ENCODE measurements at places on chromosomes 7 and 10.
A peak's percentile ranks its signal among the peaks of the same experiment; 100 is the strongest.

DNA sequence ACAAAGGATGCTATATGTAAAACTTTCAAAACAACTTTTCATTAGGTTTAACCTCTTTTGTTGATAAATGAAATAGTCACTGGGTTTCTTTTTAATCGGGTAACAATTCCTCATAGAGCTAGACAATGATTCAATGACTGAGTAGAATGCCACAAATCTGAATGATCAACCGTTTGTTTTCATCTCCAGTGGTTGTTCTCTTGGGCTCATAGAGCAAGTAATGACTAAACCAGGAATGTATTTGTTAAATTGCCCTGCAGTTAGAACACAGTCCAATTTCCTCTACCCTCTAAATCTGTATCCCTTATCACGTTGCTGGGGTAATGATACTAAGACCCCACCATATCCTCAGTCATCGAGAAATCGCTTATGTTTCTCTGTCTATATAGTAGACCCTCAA is 40.0 kb downstream of the CNNM1 start:
- DNase-seq, result no peak

DNA sequence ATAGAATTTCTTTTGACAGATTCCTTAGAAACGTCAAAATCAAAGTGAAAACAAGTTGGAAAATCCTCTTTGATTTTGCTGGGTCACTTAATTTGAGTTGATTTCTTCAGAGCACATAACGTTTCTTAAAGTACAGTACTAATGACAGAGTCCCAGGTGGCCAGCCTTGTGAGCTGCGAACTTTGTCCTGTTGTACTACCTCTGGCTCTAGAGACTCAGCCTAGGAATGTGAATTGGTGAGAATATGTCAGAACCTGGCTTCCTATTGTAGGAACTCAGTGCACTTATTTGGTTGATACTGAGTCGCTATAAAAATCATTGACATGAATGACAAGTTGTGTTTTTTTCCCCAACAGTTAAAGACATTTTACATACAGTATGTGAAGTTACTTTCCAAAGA is 20.2 kb downstream of the SDK1 start:
- no peak for DNase-seq

DNA sequence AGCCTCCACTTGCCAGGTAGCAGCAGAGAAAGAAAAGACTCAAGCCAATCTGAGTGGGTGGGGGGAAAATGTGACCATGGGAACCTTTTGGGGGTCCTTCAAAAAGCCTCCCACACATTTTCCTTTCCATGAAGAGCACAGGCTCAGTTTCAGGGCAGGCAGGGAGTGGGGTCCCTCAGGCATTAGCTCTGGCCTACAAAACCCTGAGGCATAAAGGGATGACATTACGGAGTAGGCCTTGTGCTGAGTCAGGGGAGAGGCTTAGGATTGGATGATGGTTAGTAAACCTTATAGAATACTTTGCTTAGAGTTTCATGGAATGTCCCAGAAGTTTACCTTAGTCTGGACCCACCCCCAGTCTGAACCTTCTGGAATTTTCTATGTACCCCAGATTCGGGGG is 3.5 kb downstream of the DNAJC30 start:
- DNase-seq, result no peak

- DNase-seq, result no peak
Measured at GRCh38 chr10:125775491-125776106, at the start of gene MMP21. MMP21 (minus strand) TSS chr10:125775821; CDS start chr10:125775821, 0 bp downstream.

- no peak for DNase-seq
Measured at GRCh38 chr10:115094416-115095140, 1.4 kb downstream of the ATRNL1 start.

GRCh38 chr10:123135415-123136141 is at the start of gene HMX3:
HMX3 (plus strand) TSS chr10:123135970; CDS start chr10:123136051, 81 bp downstream.
- DNase-seq, result no peak

GRCh38 chr7:114979388-114979787 is 57.5 kb downstream of the MDFIC start:
- no peak for DNase-seq

DNA sequence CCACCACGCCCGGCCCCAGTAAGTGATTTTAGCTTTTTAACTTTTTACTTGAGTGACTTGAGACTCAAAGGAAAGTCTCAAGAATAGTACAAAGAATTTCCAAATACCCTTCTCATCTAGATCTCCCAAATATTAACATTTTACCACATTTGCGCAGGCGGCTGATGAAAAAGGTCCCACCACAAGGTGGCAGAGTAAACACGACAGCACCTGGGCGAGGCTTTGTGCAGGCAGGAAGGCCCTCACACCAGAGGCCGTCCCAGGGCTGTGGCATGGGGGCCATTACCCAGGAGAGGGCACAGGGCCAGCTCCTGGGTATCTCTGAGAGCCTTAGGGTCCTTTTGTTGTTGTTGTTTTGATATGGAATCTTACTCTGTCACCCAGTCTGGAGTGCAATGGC is 50.0 kb upstream of the WIPI2 start:
- DNase-seq, result peak; percentile 49

DNA sequence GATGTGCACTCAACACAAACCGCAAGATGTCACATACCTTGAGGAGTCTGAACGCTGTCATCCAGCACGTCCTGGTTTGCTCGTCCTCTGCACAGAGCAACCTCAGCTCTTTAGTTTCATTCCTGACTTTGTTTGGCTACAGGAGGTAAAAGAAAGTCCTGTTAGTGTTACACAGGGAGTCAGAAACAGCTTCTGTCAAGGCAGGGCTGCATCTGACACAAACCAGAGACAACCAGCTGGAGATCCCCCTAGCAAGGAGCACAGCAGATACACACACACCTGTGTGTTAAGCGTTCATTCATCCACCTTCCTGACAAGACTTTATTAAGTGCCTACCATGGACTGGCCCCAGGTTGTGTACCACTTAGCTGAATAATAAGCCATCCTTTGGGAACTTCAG is 47.5 kb upstream of the DDC start:
- DNase-seq, result no peak

GRCh38 chr7:108581655-108582491 is 12.2 kb downstream of the DNAJB9 start:
- DNase-seq, result no peak

DNA sequence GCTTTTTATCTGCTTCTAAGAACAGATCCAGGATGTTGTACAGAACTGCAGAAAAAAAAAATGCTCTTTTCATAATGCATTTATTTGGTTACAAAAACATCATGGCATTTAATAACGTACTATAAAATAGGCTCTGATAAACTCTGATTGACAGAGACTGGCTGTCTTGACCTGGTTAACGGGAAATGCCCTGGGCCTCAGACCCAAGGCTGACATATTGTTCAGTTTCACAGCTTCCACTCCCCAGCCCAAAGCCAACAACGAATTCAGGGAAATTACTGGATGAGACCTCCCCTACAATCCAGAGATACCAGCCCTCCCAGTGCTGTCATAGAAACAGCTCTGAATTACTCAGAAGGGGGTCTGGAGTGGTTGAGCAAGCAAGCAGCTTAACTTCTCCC is 260.1 kb downstream of the CREB5 start:
- no peak for DNase-seq

GRCh38 chr10:11125004-11125403 is 107.3 kb downstream of the CELF2 start:
- DNase-seq, result no peak

DNA sequence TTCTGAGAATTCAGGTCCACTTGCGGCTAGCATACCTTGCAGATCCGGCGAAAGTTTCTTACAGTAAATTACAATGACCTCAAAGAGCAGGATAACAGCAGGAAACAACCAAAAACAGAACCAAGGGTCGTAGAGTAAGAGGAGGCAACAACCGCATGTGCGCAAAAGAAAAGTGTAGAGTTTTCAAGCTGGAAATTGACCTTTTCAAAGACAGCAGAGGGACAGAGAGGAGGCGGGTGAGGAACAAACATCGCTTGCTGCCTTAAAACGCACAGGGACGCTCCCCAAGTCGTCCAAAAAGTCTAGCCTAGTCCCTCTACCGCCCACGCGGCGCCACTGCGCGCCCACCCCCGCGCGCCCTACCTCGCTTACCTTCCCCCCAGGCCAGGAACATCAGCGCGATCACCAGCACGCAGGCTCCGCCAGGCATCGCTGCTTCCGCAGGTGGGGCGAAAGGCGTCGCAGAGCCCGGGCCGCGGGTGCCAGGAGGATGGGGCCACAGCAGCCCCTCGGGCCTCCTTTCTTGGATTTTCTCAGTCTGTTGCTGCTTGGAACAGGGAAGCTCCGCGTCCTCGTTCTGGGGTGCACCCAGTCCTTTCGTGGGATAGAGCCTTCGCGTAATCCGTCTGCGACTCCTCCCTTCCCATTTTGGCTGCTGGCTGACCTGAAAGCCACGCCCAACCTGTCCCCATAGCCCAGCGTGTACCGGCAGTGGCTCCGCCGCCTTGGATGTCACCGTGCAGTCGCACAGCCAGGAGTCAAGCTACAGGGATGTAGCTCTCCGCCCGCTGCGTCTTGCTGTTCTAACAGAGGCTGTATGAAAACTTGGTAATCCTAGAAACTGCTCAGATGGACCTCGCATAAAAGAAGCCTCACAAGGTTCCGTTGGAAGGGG is at the start of gene VWDE:
Gene VWDE (minus strand): TSS at position 579 of the 895 bp plus-strand sequence. CDS start 149 bp downstream, at position 430.
- DNase-seq, result peak; percentile 71

- DNase-seq, result peak; percentile 83
Measured at GRCh38 chr10:72274730-72275350, 1.1 kb downstream of the DDIT4 start.

DNA sequence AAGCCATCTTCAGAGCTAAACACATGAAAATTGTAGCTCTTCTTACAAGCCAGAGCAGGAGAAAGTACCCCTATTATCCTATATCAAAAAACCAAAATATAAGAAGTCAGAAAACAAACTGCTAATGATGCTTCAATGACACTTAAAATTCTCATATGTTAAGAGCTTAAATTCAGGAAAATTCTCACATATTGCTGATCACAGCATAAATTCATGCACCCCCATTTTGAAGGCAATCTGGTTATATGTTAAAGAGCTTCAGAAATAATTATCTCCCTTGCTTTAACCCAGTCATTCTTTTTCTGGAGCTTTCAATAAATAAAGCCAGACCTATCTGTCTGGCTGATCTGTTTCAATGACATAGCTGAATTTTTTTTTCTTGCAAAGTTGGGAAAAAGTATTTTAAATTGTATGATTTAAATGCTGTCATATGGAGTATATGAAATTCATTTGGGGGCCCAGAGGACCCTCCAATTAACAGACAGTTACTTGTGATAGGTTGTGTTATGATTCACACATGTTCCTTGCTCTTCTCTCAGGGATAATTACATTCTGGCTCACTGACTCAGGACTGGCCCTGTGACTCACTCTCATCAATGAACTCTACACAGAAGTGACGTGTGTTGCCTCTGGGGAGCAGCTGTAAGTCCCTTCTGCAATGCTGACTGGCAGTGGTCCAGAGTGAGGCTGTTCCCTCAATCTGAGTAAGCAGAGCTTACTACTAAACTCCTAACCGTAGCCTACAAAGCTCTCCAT is 85.2 kb downstream of the HGF start:
- DNase-seq, result peak; percentile 98

DNA sequence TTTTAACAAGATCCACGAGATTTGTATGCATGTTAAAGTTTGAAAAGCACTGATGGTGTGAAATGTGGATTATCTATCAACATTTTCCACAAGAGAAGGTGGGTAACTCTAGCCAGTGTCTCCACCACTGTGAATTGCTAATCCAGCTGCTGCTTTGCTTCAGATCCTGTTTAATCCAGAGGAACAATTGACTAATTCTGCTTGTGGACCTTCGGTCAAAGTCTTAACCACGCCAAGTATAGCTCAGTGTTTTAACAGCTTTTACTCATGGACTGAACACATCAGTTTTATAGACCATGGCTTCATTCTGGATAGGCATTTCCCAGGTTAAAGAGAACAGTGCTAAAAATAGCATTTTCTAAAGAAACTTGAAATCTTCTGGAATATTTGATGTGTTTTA is 23.5 kb downstream of the ADK start:
- no peak for DNase-seq

DNA sequence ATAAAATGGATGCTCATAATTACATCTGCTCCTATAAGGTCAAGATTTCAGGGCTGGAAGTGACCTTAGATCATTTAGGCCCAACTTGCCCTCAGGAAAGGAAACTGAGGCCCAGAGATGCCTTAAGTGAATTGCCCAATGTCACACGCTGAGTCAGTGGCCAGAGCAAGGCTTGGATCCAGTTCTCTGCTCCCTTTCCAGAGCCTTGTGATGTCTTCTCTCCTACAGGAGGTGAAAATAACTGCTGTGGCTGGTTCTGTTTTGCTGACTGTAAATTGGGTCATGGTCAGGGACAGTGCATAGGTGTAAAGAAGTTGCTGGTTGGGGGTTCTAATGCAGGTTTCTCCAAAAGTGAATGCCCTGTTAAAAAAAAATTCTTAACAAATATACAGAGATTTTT is 91.3 kb downstream of the TCF7L2 start:
- no peak for DNase-seq

- DNase-seq, result no peak
Measured at GRCh38 chr7:92276460-92276864, 30.7 kb downstream of the ANKIB1 start.

DNA sequence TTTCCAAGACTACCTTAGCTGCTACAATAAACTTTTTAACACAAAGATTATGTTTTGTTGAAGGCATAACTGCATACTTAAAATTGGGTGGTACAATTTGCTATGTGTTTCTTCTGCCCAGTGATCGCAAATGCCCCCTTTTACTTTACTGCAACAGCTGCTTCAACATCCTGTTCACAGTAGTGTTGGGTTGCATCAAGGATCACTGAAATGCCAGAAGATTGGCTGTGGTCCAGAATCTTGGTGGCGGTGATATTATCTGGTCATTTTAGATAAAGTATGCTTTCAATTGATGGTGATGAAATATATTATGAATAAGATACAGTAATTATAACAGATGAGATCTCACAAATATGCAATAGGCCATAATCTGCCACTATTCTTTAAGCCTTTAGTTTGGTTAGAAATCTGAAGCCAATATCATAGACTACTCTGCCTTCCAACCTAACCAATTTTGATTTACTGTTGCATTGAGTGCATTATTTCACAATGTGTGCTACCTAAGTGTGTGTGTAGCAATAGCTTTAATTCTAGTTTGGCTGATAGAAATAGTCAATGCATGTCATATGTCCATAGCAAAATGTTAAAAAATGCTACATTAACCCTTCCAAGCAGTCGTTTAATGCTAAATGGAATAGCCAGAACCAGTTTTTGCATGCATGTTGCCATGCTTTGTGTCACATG is 29.8 kb upstream of the ING3 start:
- DNase-seq, result no peak

GRCh38 chr7:91767820-91768219 is 112.7 kb downstream of the MTERF1 start:
- no peak for DNase-seq

- peak; percentile 11 for DNase-seq
Measured at GRCh38 chr10:79189853-79190435, 121.2 kb downstream of the ZMIZ1 start.

- no peak for DNase-seq
Measured at GRCh38 chr10:30825022-30825421, 195.5 kb upstream of the LYZL2 start.

- DNase-seq, result no peak
Measured at GRCh38 chr10:124220547-124220946, 127.1 kb upstream of the CHST15 start.

GRCh38 chr10:126133906-126134656 is 237.7 kb downstream of the FANK1 start:
- DNase-seq, result no peak

GRCh38 chr7:20785157-20786048 is 1.3 kb downstream of the SP8 start:
- no peak for DNase-seq

- DNase-seq, result no peak
Measured at GRCh38 chr10:51000164-51000563, 74.1 kb upstream of the PRKG1 start.
